Fibroblast of the conjunctiva (primary cell): ENCODE measurements at places on chromosomes 5 and 9.

GRCh38 chr5:80234116-80234948, 21.5 kb downstream of the SERINC5 start:
- DNase-seq: no peak

DNA sequence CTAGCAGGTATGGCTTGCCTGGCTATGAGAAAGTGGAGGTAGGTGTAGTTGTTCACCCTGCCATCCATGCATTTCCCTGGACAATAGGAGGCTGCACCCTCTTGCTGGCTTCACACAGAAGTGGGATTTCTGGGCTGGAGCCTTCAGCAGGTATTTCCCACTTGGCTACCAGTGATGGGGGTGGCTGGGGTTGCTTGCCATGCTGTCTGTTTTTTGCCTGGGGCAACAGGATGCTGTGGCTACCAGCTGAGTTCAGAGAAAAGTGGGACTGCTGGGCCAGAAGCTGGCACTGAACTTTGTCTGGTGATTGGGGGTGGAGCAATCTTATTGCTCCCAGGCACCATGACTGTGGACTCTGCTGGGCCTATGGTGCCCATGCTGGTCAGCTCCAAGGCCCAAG, 299.6 kb downstream of the FAM170A start:
- DNase-seq: no peak

GRCh38 chr5:115522832-115523403, 21.7 kb downstream of the FEM1C start:
- no peak for DNase-seq

- no peak for DNase-seq
Measured at GRCh38 chr5:126377424-126377823, 45.8 kb upstream of the GRAMD2B start.

GRCh38 chr5:174972291-174972690, 247.9 kb downstream of the MSX2 start:
- no peak for DNase-seq
